ENCODE measurements at places on chromosomes 13 and 19.
A peak's percentile ranks its signal among the peaks of the same experiment; 100 is the strongest.

GRCh38 chr13:93942016-93942415 is 537.5 kb downstream of the DCT start:
- no peaks in the 10 kb centered on the region for H3K27me3 ChIP-seq
- DNase-seq = no peak
- H3K4me1 ChIP-seq = no peaks in the 10 kb centered on the region
- no peaks in the 10 kb centered on the region for H3K36me3 ChIP-seq
- no peak overlapping the region for H3K27ac ChIP-seq

- H3K36me3 ChIP-seq = no peaks in the 10 kb centered on the region
- no peaks in the 10 kb centered on the region for H3K27me3 ChIP-seq
- no peak overlapping the region for H3K27ac ChIP-seq
- DNase-seq = no peak
Observed at GRCh38 chr13:101736566-101736965, 284.1 kb downstream of the ITGBL1 start.

GRCh38 chr13:43100667-43101066 is 77.3 kb downstream of the DNAJC15 start:
- no peak for DNase-seq
- H3K4me3 ChIP-seq = no peak overlapping the region
- H3K27me3 ChIP-seq = no peaks in the 10 kb centered on the region

GRCh38 chr19:40286971-40287421 is 1.9 kb upstream of the AKT2 start:
- H3K27ac ChIP-seq = peak overlapping the region; percentile 99
- H3K4me1 ChIP-seq = peaks cover 26% of the 10 kb centered on the region
- peaks cover 1% of the 10 kb centered on the region for H3K36me3 ChIP-seq
- peak overlapping the region; percentile 92 for H3K4me3 ChIP-seq
- DNase-seq = no peak
- no peaks in the 10 kb centered on the region for H3K27me3 ChIP-seq

- peak overlapping the region; percentile 33 for H3K27ac ChIP-seq
- DNase-seq = no peak
- no peak overlapping the region for H3K4me3 ChIP-seq
- no peaks in the 10 kb centered on the region for H3K27me3 ChIP-seq
- H3K4me1 ChIP-seq = peaks cover 54% of the 10 kb centered on the region
Observed at GRCh38 chr19:19477705-19478383, 37.5 kb downstream of the TSSK6 start.

DNA sequence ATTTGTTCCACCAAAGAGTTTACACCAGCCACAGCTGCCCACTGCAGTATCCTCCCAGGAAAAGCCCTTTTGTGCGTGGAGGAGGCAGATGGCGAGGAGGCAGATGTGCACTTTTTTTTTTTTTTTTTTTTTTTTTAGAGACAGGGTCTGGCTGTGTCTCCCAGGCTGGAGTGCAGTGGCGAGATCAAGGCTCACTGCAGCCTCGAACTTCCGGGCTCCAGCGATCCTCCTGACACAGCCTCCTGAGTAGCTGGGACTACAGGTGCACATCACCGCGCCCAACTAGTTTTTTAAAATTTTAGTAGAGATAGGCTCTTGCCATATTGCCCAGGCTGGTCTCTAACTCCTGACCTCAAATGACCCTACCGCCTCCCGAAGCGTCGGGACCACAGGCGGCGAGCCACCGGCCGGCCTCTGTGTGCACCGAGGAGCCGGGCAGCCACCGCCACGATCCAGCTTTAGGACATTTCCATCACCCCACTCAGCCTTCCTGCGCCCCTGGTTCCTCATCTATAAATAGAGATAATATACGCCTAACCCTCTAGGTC is 563 bp upstream of the PDCD5 start:
- peak overlapping the region; percentile 82 for H3K4me3 ChIP-seq
- no peak for DNase-seq
- H3K27ac ChIP-seq = peak overlapping the region; percentile 69
- H3K36me3 ChIP-seq = peaks cover 17% of the 10 kb centered on the region

GRCh38 chr13:44421853-44422525 is 48.4 kb downstream of the SERP2 start:
- no peaks in the 10 kb centered on the region for H3K36me3 ChIP-seq
- H3K27ac ChIP-seq = no peak overlapping the region
- H3K4me1 ChIP-seq = no peaks in the 10 kb centered on the region
- DNase-seq = no peak
- no peak overlapping the region for H3K4me3 ChIP-seq

- no peaks in the 10 kb centered on the region for H3K27me3 ChIP-seq
- no peak overlapping the region for H3K4me3 ChIP-seq
- no peaks in the 10 kb centered on the region for H3K36me3 ChIP-seq
- peak overlapping the region; percentile 57 for H3K27ac ChIP-seq
Observed at GRCh38 chr19:38526430-38526829, 91.3 kb downstream of the MAP4K1 start.

DNA sequence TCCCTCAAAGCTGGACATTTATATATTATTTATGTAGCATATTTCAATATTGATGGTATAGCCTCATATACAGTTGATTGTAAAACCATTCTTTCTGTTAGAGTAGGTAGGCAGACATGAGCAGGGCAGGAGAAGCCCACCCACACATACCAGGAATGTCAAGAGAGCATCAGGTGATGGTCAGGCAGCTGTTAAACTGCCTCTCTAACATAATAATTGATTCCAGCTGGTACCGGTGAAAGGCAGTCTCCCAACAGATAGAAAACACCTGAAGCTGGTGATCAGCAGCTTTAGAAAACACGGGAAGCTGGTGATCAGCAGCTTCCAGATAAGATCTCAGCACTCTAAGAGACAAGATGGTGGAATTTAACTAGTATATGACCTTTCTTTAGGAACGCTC is 132.9 kb downstream of the SLITRK6 start:
- no peaks in the 10 kb centered on the region for H3K4me1 ChIP-seq
- no peak for DNase-seq
- H3K27me3 ChIP-seq = no peaks in the 10 kb centered on the region
- no peaks in the 10 kb centered on the region for H3K36me3 ChIP-seq
- no peak overlapping the region for H3K4me3 ChIP-seq
- no peak overlapping the region for H3K27ac ChIP-seq

DNA sequence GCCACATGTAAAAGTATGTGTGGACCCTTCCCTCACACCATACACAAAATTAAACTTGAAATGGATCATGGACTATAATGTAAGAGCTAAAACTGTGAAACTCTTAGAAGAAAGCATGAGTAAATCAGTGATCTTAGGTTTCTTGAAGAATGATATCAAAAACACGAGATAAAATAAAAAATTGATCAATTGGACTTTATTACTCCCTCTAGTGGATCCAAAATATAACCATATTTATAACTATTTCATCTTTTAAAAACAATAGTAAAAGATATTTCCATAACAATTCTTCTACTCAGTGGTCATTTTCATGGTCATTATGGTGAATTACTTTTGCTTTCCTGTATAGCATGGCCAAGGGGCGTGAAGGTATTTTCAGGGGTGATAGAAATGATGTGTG is 174.6 kb upstream of the LSM14A start:
- H3K27me3 ChIP-seq = peaks cover 2% of the 10 kb centered on the region
- H3K36me3 ChIP-seq = no peaks in the 10 kb centered on the region
- no peak overlapping the region for H3K27ac ChIP-seq
- no peak for DNase-seq
- H3K4me1 ChIP-seq = no peaks in the 10 kb centered on the region

GRCh38 chr19:16927883-16928282 is 39.1 kb downstream of the F2RL3 start:
- H3K36me3 ChIP-seq = peaks cover 1% of the 10 kb centered on the region
- H3K27me3 ChIP-seq = no peaks in the 10 kb centered on the region
- DNase-seq = no peak

DNA sequence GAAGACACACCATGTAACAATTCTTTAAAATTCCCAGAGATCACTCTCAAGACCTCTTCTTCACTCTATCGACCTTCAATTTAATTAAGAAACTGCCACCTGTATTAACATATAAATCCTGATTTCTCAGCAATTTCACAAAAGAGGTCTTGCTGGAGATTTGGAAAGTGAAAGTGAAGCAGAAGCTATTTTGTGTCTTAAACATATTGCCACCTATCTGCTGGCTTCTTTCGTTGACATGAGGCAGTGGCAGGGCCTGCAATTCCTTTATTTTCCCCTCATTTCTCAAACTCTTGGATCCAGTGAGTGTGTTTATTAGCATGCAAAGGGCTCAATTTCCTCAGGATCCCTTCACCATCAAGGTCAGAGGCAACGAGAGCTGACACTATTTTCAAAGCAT is 780.2 kb upstream of the SLITRK1 start:
- H3K4me3 ChIP-seq = no peak overlapping the region
- DNase-seq = no peak
- H3K36me3 ChIP-seq = no peaks in the 10 kb centered on the region
- H3K27ac ChIP-seq = no peak overlapping the region
- no peaks in the 10 kb centered on the region for H3K4me1 ChIP-seq

DNA sequence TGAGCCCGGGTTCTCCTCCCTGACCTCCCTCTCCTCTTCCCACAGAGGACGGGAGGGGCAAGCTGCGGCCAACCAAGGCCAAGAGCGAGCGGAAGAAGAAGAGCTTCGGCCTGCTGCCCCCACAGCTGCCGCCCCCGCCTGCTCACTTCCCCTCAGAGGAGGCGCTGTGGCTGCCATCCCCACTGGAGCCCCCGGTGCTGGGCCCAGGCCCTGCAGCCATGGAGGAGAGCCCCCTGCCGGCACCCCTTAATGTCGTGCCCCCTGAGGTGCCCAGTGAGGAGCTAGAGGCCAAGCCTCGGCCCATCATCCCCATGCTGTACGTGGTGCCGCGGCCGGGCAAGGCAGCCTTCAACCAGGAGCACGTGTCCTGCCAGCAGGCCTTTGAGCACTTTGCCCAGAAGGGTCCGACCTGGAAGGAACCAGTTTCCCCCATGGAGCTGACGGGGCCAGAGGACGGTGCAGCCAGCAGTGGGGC is 162.2 kb downstream of the KDM4B start:
- H3K27me3 ChIP-seq = no peaks in the 10 kb centered on the region
- H3K36me3 ChIP-seq = peaks cover 13% of the 10 kb centered on the region
- DNase-seq = no peak
- H3K4me3 ChIP-seq = no peak overlapping the region

GRCh38 chr19:50957587-50957986 is 4.7 kb upstream of the KLK5 start:
- peaks cover 5% of the 10 kb centered on the region for H3K27me3 ChIP-seq
- H3K4me1 ChIP-seq = no peaks in the 10 kb centered on the region
- H3K4me3 ChIP-seq = no peak overlapping the region
- H3K36me3 ChIP-seq = no peaks in the 10 kb centered on the region
- H3K27ac ChIP-seq = no peak overlapping the region
- DNase-seq = no peak

GRCh38 chr13:101473458-101473857 is 21.0 kb downstream of the ITGBL1 start:
- H3K27me3 ChIP-seq = no peaks in the 10 kb centered on the region
- H3K27ac ChIP-seq = no peak overlapping the region
- DNase-seq = no peak
- no peaks in the 10 kb centered on the region for H3K36me3 ChIP-seq

DNA sequence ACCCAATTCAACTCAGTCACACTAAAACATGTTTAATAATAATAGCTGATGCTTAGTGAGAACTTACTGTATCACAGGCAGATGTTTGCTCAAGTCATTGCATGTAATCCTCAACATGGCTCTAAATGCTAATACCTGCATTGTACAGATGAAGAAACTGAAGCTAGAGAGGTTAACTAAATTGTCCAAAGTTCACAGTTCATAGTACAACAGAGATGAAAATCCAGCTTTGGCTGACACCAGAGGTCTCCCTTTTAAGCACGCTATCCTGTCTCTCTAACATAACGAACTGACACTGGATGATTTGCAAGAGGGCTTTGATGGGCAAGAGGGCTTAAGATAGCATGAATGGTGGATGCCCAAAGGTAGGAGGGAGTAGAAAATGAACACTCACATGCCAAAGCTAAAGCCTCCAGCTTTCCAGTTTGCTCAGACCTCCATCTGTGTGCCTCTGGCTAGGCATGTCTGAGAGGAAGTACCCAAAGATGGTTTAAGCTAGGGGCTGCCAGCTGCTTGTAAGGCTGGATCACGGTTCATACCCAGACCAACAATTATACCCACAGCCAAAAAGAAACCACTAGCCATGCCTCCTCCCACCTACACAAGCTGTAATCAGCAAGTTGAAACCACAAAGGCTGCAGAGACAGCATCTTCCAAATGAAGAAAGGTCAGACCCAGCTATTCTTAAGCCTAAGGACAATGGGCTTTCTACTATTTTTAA is 196.9 kb upstream of the UBL3 start:
- peak; percentile 49 for DNase-seq
- H3K36me3 ChIP-seq = no peaks in the 10 kb centered on the region
- H3K27ac ChIP-seq = no peak overlapping the region
- no peaks in the 10 kb centered on the region for H3K27me3 ChIP-seq

GRCh38 chr13:110250258-110250891 is 56.6 kb downstream of the COL4A1 start:
- H3K27me3 ChIP-seq = no peaks in the 10 kb centered on the region
- peaks cover 2% of the 10 kb centered on the region for H3K4me1 ChIP-seq
- H3K36me3 ChIP-seq = no peaks in the 10 kb centered on the region
- H3K27ac ChIP-seq = no peak overlapping the region
- no peak overlapping the region for H3K4me3 ChIP-seq
- DNase-seq = no peak

- no peak for DNase-seq
- H3K36me3 ChIP-seq = peaks cover 25% of the 10 kb centered on the region
- no peaks in the 10 kb centered on the region for H3K27me3 ChIP-seq
- H3K4me1 ChIP-seq = peaks cover 9% of the 10 kb centered on the region
- H3K4me3 ChIP-seq = no peak overlapping the region
- H3K27ac ChIP-seq = no peak overlapping the region
Observed at GRCh38 chr13:113605461-113605860, 20.9 kb downstream of the TFDP1 start.

DNA sequence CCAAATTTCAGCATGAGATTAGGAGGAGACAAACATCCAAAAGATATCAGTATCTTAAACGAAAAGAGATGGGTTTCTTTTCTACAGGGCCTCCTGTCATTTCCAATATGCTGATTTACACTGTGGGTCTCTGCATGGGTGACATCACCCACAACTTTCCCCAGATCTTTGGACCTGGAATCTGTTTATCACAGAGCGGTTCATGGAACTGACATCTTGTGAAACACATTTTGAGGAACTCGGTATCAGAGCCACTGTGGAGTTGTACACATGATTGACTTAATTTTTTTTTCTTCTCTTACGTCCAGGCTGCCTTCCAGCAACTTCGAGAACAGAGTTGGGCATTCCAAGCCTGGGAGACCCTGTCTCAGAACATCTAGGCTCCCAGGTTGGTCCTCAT is 80.2 kb upstream of the SERP2 start:
- no peak overlapping the region for H3K27ac ChIP-seq
- H3K4me3 ChIP-seq = no peak overlapping the region
- no peak for DNase-seq
- peaks cover 20% of the 10 kb centered on the region for H3K4me1 ChIP-seq

DNA sequence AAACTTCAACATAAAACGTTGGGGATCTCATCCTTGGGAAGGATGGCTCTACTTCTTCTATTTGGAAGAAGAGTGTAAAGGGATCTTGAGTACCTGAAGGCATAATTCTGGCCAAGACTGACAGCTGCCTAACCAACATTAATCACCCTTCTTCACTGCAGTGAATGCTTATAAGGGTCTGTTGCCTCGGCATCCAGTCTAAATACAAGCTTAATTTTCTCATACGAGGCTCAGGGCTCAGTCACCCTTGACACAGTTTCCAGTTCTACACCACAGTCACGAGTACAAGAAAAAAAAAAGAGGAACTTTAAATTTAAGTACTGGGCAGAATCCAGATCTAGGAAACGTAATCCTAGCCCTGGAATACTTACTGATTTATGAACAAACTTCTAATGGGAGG is 9.0 kb downstream of the FPR3 start:
- H3K27ac ChIP-seq = no peak overlapping the region
- no peaks in the 10 kb centered on the region for H3K4me1 ChIP-seq
- H3K36me3 ChIP-seq = no peaks in the 10 kb centered on the region
- DNase-seq = no peak
- no peaks in the 10 kb centered on the region for H3K27me3 ChIP-seq

- H3K4me3 ChIP-seq = no peak overlapping the region
- H3K36me3 ChIP-seq = peaks cover 36% of the 10 kb centered on the region
- H3K27me3 ChIP-seq = no peaks in the 10 kb centered on the region
- H3K27ac ChIP-seq = no peak overlapping the region
Observed at GRCh38 chr19:18137242-18137641, 15.7 kb upstream of the PIK3R2 start.

Measured in T-helper 2 cell treated with Interferon-gamma antibody and Interleukin-4, amounts not matched to agents 5 μg/mL and 100 μg/mL, for 36 hours (primary cell).